ENCODE measurements at places on chromosomes 7 and 10.

- DNase-seq = no peak
Measured at GRCh38 chr10:14880229-14880628, 1.6 kb downstream of the SUV39H2 start.

GRCh38 chr10:114761205-114762193 lies 60.1 kb upstream of the FHIP2A start:
- DNase-seq = no peak

GRCh38 chr7:54069843-54070242 lies 472.3 kb upstream of the VSTM2A start:
- DNase-seq = no peak

GRCh38 chr10:38730076-38730475 lies 635.9 kb downstream of the ZNF37A start:
- DNase-seq = no peak

DNA sequence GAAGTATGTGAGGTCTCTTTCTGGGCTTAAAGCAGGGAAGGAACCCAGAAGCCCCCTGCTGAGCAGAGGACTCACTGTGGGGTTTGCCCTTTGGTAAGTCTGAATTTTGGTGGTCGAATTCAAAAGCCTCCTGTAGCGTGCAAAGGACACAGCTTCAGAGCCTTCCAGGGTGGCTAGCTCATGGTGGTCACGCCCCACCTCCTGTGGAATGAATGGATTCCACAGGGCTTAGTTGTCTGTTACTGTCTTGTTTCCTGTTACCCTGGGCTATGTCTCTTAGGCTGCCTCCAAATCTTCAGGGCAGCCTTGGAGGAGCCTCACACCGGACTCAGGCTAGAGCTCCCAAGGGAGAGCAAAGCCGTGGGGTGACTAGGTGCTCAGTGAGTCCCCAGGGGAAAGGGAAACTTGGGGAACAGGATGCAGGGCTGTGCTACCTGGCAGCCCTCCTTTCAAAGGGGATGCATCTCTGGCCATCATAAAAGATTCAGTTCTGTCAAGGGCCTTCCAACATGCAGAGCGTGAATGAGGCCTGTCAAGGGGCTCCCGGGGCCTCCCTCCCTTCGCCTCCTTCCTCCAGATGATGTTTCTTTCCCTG lies 211.7 kb downstream of the CCSER2 start:
- DNase-seq = no peak

- no peak for DNase-seq
Measured at GRCh38 chr10:67969875-67970274, 85.4 kb downstream of the SIRT1 start.

GRCh38 chr7:131342864-131343442 lies 15.3 kb downstream of the MKLN1 start:
- DNase-seq = no peak

DNA sequence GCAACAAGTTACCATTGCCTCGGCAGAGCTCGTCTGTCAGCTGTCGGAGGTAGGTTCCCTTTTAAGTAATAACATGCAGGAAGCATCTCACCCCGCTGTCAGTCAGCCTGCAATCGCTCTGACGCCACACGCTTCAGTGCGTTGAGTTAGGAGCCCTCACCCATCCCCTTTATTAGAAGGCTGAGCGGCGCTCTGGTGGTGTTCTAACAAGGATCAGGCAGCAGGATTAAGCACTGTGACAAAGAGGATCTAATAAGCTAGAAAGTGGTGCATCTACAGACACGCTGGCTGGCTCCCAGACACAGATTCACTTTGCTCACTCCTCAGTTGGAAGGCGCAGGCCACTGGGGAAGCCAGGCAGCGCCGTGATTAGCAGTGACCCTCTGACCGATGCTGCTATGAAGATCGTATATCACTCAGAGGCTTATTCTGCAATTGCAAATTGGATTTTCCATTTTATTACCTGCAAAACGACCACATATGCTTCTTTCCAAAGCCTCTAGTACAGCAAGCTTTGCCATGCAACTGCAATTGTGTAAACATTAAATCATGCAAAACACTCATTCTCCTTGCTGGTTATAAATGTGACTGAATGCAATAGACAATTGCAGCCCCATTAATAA lies 117.7 kb downstream of the RSU1 start:
- no peak for DNase-seq

- DNase-seq = no peak
Measured at GRCh38 chr10:43035800-43036199, 41.1 kb upstream of the RET start.

DNA sequence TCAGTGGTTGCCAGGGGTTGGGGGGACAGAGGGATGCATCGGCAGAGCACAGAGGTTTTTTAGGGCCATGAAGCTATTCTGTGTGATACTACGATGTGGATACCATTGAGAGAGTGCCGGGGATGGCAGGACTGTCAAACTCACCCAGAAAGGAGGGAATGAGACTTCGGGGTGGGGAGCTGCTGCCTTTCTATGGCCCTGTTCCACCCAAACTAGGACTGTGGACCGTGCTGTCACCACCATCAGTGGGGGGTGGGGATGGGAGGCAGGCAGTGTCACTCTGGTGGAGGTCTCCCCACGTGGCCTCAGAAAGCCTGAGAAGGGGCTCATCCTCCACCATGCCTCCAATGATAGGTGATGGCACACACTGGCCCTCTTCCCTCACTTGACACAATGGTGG lies 146.2 kb downstream of the PTPN20 start:
- no peak for DNase-seq

GRCh38 chr10:4733843-4734224 lies 92.2 kb upstream of the AKR1E2 start:
- no peak for DNase-seq

DNA sequence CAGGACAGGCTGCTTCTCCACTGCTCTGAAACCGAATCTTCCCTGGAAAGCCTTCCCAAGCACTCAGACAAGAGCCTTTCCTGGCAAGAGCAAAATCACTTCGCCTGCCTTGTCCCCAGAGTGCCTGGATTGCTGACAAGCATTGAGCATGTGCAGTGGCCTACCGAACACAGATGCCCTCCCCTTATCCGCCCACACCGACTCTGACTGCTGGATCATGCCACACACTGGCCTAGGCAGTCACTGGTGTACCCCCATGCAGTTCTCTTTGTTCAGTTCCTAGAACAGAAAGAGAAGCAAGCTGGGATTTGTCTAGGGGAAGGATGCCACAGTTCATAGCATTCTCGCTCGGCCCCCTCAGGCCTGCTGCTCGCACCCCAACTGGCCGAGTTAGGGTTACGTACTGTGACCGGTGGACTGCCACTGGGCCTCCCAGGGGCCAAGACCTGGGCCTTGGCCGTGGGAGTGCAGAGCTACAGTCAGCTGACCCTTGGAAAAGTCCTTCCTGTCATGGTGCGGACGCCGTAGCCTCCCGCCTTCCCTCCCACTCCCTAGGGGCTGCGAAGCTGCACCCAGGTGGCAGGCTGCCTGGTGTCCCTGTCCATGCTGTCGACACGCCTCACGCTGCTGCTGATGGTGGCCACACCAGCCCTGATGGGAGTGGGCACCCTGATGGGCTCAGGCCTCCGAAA lies 6.9 kb downstream of the ABCB8 start:
- DNase-seq = no peak

DNA sequence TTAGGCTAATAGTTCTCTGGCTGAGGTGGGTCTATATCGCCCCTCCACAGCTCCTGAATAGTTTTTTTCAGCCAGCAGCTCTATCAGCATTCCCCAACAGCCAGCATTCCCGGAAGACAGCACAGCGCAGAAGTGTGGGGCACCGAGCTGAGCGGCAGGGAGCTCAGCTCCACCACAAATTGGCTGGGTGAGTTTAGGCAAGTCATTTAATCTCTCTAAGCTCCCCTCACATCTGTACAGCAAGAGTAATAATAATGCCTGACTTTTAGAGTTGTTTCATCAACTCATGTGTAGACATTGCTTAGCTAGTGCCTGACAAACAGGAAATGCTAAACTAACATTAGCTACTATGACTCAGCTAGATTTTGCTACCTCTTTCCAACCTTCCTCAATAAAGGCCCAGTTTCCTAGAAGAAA lies 247.9 kb upstream of the PTN start:
- DNase-seq = no peak

DNA sequence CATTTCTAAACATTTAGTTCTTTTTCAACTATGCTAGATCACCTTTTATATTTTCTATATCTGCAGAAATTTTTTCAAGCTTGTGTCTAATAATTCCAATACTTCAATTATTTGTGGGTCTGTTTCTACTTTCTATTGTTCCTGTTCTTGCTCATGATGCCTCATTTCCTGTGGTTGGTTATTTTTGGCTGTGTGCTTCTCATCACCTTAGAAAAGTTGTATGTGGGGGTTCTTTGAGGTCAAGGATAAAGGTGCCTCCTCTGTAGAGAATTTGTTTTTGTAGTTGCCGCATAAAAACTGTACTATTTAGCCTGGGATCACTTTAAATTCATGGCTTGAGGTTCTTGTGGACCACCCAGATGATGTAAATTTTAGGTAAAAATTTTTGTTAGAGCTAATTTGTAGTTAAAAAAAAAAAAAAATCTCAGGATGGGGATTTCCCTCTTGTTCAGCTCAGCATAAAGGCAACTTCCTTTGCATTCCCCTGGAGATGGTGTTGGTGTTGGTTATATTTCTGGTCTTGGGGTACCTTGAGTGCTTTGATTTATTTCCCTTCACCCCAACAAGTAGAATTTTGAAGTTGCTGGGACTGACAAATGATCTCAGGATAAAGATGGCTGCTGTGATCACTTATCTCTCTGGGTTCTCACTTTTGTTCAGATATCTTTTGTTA lies 27.0 kb upstream of the JAZF1 start:
- no peak for DNase-seq
